Activated CD4-positive, alpha-beta T cell treated with anti-CD3 and anti-CD28 coated beads, Interleukin-2, amount 10 ng/mL, durations not matched to agents 7 days and 5 days (primary cell): ENCODE measurements at places on chromosomes 2 and 18. TPM values are rescaled to one million over a fixed set of nuclear protein-coding genes. Genes with fewer than 3 reads are reported as not detected.

Gene TRABD2A
- total RNA-seq: 70.2 TPM

Gene ALLC
- total RNA-seq: not detected

Gene ONECUT2
- total RNA-seq: not detected

Gene RGPD4
- 0.02 TPM for total RNA-seq

Gene CRYBA2
- total RNA-seq: not detected

Gene EN1
- not detected for total RNA-seq

Gene CTDSP1
- 186 TPM for total RNA-seq

Gene NEU4
- not detected for total RNA-seq

Gene CROCC2
- total RNA-seq: not detected

Gene KLF7
- total RNA-seq: 38.2 TPM

Gene NTSR2
- not detected for total RNA-seq
